Cerebellum (tissue), 4 donors: ENCODE measurements at places on chromosomes 3 and 15. TPM values are rescaled to one million over a fixed set of nuclear protein-coding genes. Genes with fewer than 3 reads are reported as not detected.

Gene RPL39L
- total RNA-seq: 11.8 TPM

Gene PCOLCE2
- total RNA-seq: 12.6 TPM

Gene CD276
- total RNA-seq: 39.6 TPM

Gene SUCNR1
- total RNA-seq: 0.73 TPM

Gene FAN1
- 31.4 TPM for total RNA-seq

DNA sequence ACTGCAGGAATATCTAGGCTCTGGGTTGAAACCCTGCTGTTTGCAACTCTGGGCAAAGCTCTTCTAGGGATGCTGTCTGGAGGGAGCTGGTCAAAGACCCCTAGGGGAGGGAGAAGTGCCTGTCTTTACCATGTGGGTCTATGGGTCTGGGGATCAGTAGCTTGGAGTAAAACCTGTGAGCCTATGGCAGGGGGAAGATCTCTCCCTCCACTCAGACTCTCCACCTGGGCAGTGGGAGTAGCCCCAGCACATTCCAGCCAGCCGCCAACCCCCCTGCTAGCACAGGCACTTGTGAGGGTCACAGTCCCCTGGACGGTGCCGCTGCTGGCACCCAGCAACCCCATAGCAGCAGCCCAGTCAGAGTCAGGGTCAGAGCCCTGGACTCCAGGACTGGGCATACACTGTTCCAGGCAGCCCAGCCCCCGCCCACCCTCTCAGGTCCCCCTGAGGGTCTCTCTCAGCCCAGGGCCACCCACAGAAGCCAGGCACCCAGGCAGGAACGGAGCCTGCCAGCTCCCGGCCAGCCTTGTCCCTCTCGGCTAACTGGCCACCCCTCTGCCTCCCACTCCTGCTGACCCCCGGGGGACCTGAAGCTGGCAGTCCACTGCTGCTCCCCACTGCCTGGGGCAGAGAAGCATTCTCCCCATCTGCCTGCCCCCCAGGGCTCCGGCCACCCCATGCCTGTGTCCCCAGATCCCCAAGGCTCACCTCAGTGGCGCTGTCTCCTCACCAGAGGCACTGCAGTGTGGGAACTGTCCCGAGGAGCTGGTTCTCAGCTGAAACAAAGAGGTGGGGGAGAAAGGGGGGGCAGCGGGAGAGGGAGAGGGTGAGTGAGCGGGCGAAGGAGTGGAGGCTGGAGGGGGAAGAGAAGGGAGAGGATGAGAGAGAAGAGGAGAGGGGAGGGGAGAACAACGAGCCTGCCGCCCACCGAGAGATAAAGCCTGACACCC, 10.8 kb downstream of the GLYCTK start:
- DNase-seq: no peak

- peak; percentile 90 for DNase-seq
These were observed 15.0 kb downstream of the PTH1R start for GRCh38 chr3:46892285-46893145.

- DNase-seq: no peak
These were observed 33.6 kb upstream of the CNTN3 start for GRCh38 chr3:74648107-74648506.
